ENCODE measurements at places on chromosomes 16 and 17. TPM values are rescaled to one million over a fixed set of nuclear protein-coding genes. Genes with fewer than 3 reads are reported as not detected.

WSCD1 gene
- 4.8 TPM for total RNA-seq

GALR2 gene
- total RNA-seq = not detected

PARD6A gene
- 5.6 TPM for total RNA-seq

ERN2 gene
- not detected for total RNA-seq

UNC119 gene
- 28.3 TPM for total RNA-seq

SCRN2 gene
- total RNA-seq = 39.4 TPM

CCL14 gene
- total RNA-seq = 96.8 TPM

TMEM114 gene
- total RNA-seq = not detected

ZNF624 gene
- 17.1 TPM for total RNA-seq

CACNG1 gene
- not detected for total RNA-seq

SPATA22 gene
- total RNA-seq = 0.67 TPM

HID1 gene
- 16.1 TPM for total RNA-seq

SYNGR3 gene
- 0.76 TPM for total RNA-seq

KCNJ2 gene
- 11.9 TPM for total RNA-seq

EEF2K gene
- 47.0 TPM for total RNA-seq

SLC5A11 gene
- not detected for total RNA-seq

CA5A gene
- total RNA-seq = not detected

STAT5B gene
- 90.8 TPM for total RNA-seq

CACNG3 gene
- not detected for total RNA-seq

CARD14 gene
- 0.49 TPM for total RNA-seq

METTL23 gene
- total RNA-seq = 29.1 TPM

KRT36 gene
- total RNA-seq = not detected

CHTF18 gene
- total RNA-seq = 18.9 TPM

TPSAB1 gene
- 11.5 TPM for total RNA-seq

GP1BA gene
- not detected for total RNA-seq

CPNE7 gene
- total RNA-seq = not detected

OR1F1 gene
- not detected for total RNA-seq

ERBB2 gene
- 131 TPM for total RNA-seq

TBKBP1 gene
- 19.9 TPM for total RNA-seq

SCGB1C2 gene
- total RNA-seq = not detected

ZSCAN10 gene
- not detected for total RNA-seq

TMIGD1 gene
- total RNA-seq = not detected

KREMEN2 gene
- not detected for total RNA-seq

KRTAP2-3 gene
- total RNA-seq = not detected

PIMREG gene
- not detected for total RNA-seq

METTL22 gene
- total RNA-seq = 40.6 TPM

HGS gene
- total RNA-seq = 79.8 TPM

GFOD2 gene
- total RNA-seq = 16.8 TPM

PRSS22 gene
- 0.36 TPM for total RNA-seq

DOC2B gene
- 27.2 TPM for total RNA-seq

ST6GALNAC2 gene
- total RNA-seq = 104 TPM

BCAR1 gene
- total RNA-seq = 71.7 TPM

ABCC12 gene
- total RNA-seq = not detected

PROCA1 gene
- total RNA-seq = 7.6 TPM
